ENCODE measurements at places on chromosomes 12 and 14.

DNA sequence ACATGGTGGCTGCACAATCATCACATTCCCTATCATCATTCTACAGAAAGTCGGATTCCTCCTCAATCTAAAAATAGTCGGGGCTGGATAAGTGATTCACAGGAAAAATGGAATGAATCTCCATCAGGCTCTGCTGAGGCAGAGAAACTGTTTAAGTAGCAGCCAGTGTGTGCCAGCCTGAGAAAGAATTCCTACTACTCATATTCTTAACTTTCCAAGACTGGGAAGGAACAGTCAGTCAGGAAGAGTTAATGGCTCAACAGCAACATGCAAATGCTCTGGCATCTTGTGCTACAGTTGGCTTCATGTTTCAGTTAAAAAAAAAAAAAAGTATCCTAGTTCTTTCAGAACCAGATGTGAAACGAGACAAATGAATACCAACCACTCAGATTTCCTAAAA, 187.0 kb downstream of the GRIP1 start:
- DNase-seq = no peak

- DNase-seq = no peak
Measured at GRCh38 chr12:123815968-123816367, 53.9 kb downstream of the DNAH10 start.

GRCh38 chr14:60508363-60508706, 611 bp upstream of the SIX6 start:
- no peak for DNase-seq

- DNase-seq = no peak
Measured at GRCh38 chr12:124797321-124797720, 66.3 kb downstream of the SCARB1 start.

GRCh38 chr14:61326847-61327246, 5.5 kb downstream of the PRKCH start:
- DNase-seq = no peak

- DNase-seq = no peak
Measured at GRCh38 chr12:1444142-1444516, 150.3 kb downstream of the FBXL14 start.
